Retinal pigment epithelial cell (primary cell): ENCODE measurements at places on chromosomes 1 and 21.
A peak's percentile ranks its signal among the peaks of the same experiment; 100 is the strongest.

DNA sequence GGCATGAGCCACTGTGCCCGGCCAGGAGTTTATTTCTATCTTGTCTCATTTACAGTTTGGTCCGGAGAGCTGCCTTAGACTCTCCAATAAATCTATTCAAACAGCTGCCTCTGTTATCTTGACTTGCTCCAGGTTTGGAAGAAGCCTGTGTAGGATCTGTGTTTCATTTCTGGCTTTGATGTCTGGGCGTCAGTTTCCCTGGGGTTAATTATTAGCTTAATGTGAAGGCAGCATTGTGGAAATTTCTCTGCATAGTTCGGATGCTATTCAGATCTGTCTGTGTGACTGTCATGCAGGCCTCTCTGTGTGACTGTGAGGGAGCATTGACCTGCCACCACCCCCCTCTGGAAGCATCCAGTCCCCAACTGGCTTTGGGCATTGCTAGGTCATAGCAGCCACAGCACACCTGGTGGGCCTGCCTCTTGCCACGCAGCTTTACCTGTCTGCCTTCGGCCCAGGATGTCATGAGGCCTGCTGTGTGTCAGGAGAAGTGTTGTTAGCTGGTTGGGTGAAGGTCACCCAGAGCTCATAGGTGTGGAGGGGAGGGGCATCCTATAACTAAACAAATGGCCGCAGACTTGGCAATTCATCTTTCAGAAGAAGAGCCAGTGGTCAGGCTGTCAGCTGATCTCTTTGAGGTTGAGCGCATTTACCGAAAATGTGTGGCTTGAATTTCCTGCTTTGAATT lies 9.8 kb downstream of the IFNGR2 start:
- no peak for DNase-seq

GRCh38 chr1:9900142-9901043 lies 9.7 kb downstream of the CTNNBIP1 start:
- peak; percentile 73 for DNase-seq

DNA sequence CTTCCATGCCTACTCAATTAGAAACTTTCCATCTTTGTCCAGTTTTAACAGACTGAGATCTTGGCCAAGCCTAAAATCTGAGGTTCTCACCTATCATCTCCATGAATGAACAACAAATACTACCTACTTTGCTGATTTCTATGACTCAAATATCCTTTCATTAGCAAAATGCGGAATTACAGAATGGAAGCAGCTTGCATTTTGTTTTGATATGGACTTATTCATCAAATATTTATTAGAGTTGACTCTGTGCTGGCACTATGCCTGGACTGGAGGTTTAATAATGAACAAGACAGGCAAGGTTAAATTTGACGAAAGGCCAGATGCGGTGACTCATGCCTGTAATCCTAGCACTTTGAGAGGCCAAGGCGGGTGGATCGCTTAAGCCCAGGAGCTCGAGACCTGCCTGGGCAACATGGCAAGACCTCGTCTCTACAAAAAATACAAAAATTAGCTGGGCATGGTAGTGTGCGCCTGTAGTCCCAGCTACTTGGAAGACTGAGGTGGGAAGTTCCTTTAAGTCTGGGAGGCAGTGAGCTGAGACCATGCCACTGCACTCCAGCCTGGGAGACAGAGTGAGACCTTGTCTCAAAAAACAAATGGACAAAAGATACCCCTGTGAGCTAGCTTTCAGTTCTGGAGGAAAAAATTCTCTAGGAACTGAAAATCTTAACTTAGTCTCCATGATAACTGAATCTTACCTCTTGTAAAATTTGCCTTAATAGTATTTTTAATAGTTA lies 29.4 kb upstream of the SOD1 start:
- peak; percentile 99 for DNase-seq

DNA sequence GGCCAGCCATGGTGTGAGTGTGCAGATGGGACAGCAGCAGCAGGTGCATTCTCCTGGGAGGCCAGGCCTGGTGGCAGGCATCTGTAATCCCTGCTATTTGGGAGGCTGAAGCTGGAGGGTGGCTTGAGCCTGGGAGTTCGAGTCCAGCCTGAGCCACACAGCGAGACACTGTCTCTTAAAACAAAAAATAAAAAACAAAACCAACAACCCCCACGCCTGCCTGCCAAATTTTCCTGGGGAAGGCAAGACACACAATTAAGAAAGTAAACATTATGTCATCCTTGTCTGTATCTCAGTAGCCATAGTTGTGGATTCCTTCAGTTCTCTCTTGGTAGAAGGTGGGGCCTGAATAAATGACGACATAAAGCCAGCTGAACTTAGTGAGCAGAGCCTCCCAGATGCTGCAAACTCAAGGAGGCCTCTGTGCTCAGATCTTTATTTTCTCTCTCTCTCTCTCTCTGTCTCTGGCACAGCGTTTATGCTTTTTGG lies 57.6 kb upstream of the CD34 start:
- no peak for DNase-seq

DNA sequence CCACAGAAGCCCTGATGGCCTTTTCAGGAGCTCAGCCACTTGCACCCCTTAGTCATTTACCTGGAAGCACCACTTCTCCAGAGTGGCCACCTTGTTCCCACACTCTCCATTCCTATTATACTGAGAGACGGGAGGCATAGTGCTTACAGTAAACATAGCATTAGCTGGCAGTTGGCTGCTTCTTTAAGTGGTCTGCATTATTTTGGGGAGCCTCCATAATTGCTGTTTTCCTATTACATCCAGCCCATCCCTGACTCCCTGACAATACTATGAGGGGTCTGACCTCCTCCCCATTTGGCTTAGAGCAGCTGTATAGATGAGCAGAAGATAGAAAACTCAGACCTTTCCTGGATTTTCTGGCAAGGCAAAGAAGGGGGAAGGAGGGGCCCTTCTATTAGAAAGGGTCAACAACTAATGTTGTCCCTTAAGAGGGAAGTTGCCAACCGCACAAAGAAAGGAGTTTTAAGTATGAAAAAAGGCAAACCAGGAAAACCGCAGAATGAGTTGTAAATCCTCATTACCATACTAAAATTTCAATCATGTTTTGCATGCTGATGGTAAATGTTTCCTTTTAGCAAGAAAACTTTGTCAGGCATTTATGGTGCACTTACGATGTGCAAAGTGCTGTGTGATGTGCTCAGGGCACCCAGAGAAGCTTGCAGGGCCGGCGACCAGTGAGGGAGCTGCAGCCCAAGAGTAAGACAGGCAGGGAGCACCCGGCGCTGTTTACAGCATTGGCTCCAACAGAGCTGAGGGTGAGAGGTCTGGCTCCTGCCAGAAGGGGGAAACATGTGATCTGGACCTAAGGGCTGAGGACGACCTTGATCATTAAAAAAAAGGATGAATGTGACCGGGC lies 167.3 kb downstream of the ZZZ3 start:
- peak; percentile 68 for DNase-seq

GRCh38 chr1:220684890-220685289 lies 5.3 kb upstream of the C1orf115 start:
- no peak for DNase-seq

DNA sequence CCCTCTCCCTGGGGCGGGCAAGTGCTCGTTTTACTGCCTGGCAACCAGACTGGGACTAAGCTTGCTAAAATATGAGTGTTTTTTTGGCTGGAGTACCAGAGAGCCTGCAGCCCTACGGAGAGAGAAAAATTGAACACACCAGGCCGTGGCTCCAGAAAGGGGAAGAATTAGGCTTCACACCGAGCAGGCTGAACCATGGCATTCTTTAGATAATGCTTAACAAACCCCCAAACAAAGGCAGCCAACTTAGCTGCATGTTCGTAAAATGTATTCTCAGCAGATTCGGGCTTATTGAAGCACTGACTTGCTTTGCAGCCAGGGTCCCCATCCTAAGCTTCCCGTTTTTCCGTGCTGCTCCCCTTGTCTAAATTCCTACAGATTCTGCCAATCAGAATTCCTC lies 76.6 kb downstream of the LMX1A start:
- no peak for DNase-seq

GRCh38 chr1:16063226-16063829 lies 10.1 kb downstream of the FAM131C start:
- no peak for DNase-seq
